ENCODE measurements at places on chromosomes 13 and 19.

DNA sequence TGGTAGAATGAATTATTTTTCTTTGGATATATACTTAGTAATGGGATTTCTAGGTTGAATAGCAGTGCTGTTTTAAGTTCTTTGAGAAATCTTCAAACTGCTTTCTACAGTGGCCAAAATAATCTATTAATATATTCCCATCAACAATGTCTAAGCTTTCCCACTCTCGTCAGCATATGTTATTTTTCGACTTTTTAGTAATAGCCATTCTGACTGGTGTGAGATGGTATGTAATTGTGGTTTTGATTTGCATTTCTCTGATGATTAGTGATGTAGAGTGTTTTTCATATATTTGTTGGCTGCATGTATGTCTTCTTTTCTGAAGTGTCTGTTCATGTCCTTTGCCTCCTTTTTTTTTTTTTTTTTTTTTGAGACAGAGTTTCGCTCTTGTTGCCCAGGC is 90.2 kb upstream of the CSNK1A1L start:
- no peak overlapping the region for H3K27ac ChIP-seq
- H3K36me3 ChIP-seq, result no peaks in the 10 kb centered on the region
- H3K27me3 ChIP-seq, result no peaks in the 10 kb centered on the region
- no peaks in the 10 kb centered on the region for H3K4me1 ChIP-seq

GRCh38 chr19:5557691-5558090 is 10.1 kb downstream of the TINCR start:
- H3K36me3 ChIP-seq, result peaks cover 6% of the 10 kb centered on the region
- no peak for ATAC-seq
- peaks cover 58% of the 10 kb centered on the region for H3K27me3 ChIP-seq
- no peaks in the 10 kb centered on the region for H3K4me1 ChIP-seq
- no peak overlapping the region for H3K4me3 ChIP-seq
- no peak overlapping the region for H3K27ac ChIP-seq

- peaks cover 10% of the 10 kb centered on the region for H3K4me1 ChIP-seq
- H3K4me3 ChIP-seq, result peak overlapping the region; percentile 90
- no peaks in the 10 kb centered on the region for H3K27me3 ChIP-seq
- peak; percentile 97 for ATAC-seq
- H3K36me3 ChIP-seq, result no peaks in the 10 kb centered on the region
Measured at GRCh38 chr19:34134190-34135053, 37.9 kb upstream of the LSM14A start.

DNA sequence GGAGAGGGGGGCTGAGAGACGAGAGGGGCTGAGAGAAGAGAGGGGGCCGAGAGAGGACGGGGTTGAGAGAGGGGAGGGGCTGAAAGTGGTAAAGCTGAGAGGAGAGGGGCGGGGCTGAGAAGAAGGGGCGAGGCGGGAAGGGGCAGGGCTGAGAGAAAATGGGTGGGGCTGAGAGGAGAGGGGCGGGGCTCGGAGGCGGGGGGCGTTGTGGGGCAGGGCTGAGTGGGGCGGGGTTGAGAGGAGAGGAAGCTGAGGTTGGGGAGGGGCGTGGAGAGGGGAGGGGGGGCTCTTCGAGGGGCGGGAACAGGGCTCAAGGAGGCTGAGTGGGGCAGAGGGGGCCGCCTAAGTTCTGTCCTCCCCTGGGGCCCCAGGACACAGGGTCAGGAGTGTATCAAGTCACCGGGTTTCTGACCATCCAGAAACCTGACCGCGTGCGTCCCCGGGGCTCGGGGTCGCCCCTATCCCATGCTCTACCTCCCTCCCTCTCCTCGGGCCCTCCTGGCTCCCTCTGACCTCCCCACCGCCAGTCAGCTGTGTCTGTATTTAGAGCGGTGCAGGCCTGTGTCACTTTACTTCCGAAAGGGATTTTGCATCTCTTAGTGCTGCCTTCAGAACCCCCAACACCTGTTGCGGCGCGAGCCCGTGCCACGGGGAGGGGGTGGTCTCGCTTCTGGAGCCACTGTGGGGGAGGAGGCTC is 38.6 kb upstream of the SEMA6B start:
- no peaks in the 10 kb centered on the region for H3K36me3 ChIP-seq
- peak; percentile 48 for ATAC-seq
- H3K4me1 ChIP-seq, result peaks cover 8% of the 10 kb centered on the region
- H3K4me3 ChIP-seq, result peak overlapping the region; percentile 19
- no peak overlapping the region for H3K27ac ChIP-seq
- peaks cover 33% of the 10 kb centered on the region for H3K27me3 ChIP-seq

DNA sequence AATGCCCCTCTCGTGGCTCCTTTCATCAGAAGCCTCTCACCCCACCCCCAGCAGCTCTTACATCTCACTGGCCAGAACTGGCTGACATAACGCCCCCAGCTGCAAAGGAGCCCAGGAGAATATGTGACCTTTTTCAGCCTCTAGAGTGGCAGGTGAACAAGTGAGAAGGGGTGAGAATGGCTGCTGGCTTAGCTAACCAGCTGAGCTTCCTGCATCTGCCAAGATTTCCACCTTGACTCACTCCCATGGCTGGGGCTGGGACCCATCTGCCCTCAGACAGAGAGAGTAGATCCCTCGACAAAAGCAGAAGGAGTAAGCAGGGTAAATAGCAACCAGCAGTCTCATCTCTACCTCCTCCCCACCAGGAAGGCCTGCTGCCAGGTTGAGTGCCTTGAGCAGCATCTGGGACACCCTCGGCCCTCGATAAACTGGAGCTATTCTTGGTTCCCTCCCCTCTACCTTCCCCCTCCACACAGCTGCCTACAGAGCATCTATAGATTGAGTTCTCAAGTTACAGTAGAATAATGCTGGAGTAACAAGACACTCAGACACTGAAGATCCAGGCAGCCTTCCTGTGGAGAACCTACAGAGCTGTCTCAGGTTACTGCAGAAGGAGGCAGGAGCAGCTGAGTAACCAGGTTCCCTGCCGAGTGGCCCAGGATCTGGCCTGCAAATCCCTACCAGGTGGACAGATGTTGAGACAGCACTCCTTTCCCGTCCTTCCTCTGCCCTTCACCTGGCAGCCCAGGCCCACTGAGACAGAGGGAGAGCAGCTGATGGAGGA is 15.5 kb downstream of the KASH5 start:
- H3K4me1 ChIP-seq, result peaks cover 40% of the 10 kb centered on the region
- H3K4me3 ChIP-seq, result no peak overlapping the region
- peak overlapping the region; percentile 85 for H3K27ac ChIP-seq
- no peaks in the 10 kb centered on the region for H3K27me3 ChIP-seq

DNA sequence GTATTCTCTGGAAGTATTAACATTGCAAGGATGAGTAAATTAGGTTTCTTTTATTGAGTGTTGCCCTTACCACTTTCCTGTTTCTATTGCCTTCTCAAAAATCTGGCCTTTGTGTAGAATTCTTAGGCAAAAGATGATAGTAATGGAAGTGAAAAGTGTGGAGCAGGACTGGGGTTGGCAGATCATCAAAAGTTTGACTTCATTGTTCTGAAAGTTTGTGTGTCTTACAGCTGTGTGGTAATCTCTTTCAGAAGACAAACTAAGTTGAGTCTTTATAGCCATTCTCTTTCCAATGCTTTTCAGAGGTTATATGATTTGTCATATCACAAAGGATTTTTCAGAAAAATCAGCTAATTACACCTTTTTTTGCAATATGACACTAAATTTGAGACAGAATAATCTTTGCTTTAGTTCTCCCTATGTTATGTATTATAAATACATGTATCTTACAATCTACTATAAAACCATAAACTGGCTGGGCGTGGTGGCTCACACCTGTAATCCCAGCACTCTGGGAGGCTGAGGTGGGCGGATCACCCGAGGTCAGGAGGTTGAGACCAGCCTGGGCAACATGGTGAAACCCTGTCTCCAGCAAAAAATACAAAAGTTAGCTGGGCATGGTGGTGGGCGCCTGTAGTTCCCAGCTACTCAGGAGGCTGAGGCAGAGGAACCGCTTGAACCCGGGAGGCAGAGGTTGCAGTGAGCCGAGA is 8.7 kb upstream of the KCNRG start:
- H3K36me3 ChIP-seq, result peaks cover 45% of the 10 kb centered on the region
- H3K27ac ChIP-seq, result peak overlapping the region; percentile 66
- no peak for ATAC-seq
- peaks cover 29% of the 10 kb centered on the region for H3K4me1 ChIP-seq

- no peak for ATAC-seq
- H3K27ac ChIP-seq, result no peak overlapping the region
- H3K27me3 ChIP-seq, result peaks cover 7% of the 10 kb centered on the region
Measured at GRCh38 chr19:14758816-14759215, 19.5 kb downstream of the ADGRE2 start.

- no peaks in the 10 kb centered on the region for H3K4me1 ChIP-seq
- H3K27me3 ChIP-seq, result no peaks in the 10 kb centered on the region
- ATAC-seq, result no peak
- no peak overlapping the region for H3K27ac ChIP-seq
- H3K4me3 ChIP-seq, result no peak overlapping the region
Measured at GRCh38 chr13:103134271-103134670, 68.1 kb upstream of the SLC10A2 start.

GRCh38 chr19:10284065-10284959 is 2.4 kb upstream of the ICAM4 start:
- no peak for ATAC-seq
- H3K4me1 ChIP-seq, result peaks cover 54% of the 10 kb centered on the region
- no peak overlapping the region for H3K27ac ChIP-seq
- peaks cover 18% of the 10 kb centered on the region for H3K27me3 ChIP-seq
- peaks cover 46% of the 10 kb centered on the region for H3K36me3 ChIP-seq
- no peak overlapping the region for H3K4me3 ChIP-seq

DNA sequence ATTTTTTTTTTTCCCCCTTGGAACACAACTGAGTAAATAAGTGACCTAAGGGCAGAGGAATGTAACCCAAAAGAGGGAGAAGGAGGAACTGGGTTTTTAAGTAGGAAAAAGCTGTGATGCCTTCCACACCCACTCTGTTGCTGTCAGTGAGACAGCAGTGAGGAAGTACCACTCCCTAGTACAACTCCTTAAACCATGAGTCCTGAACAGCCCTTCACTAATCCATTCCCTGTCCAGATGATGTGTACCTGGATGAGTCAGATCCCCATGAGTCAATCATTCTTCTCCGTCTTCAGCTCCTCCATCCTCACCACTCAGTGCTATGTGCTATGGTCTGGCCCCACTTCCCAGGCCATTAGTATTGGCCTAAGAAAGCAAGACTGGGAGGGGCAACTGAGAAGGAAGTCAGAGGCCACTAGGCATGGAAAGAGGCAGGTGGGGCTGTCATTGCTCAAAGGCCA is 12.9 kb upstream of the CXCL17 start:
- H3K27me3 ChIP-seq, result no peaks in the 10 kb centered on the region
- peaks cover 20% of the 10 kb centered on the region for H3K4me1 ChIP-seq
- H3K27ac ChIP-seq, result no peak overlapping the region
- no peak for ATAC-seq
- no peak overlapping the region for H3K4me3 ChIP-seq

DNA sequence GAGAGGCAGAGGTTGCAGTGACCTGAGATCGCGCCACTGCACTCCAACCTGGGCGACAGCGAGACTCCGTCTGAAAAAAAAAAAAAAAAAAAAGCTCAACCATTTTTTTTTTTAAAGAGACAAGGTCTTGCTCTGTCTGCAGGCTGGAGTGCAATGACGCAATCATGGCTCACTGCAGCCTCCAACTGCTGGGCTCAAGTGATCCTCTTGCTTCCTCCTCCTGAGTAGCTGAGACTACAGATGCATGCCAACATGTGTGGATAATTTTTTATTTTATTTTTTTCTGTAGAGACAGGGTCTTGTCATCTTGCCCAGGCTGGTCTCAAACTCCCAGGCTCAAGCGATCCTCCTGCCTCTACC is 10.3 kb downstream of the EHD2 start:
- H3K4me1 ChIP-seq, result no peaks in the 10 kb centered on the region
- H3K36me3 ChIP-seq, result no peaks in the 10 kb centered on the region
- ATAC-seq, result no peak

DNA sequence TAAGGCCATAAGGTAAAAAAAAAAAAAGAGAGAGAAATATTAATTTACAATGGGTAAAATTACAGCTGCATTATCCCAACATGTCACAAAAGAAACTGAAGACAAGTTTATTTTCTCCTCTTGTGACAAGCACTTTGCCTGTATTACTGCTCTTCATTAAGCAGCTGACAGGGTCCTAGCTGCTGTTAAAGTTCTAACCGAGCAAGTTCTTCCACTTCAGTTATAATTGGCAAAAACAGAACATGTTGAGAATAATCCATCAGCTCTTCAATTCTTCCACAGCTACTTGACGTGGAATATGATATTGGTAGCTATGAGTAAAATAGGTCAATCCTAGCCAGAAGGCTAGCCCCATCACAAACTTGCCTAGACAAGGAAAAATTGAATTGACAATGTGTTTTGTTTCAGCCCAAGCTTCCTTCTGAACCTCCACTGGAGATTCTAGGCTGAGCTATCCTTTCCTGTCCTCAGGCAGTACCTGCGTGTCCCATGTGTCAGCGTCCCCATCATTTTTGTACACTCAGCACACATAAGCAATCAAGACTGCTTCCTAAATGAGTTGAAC is 32.2 kb upstream of the DOCK9 start:
- no peak overlapping the region for H3K4me3 ChIP-seq
- peaks cover 5% of the 10 kb centered on the region for H3K36me3 ChIP-seq
- peaks cover 7% of the 10 kb centered on the region for H3K4me1 ChIP-seq
- no peak overlapping the region for H3K27ac ChIP-seq
- no peak for ATAC-seq

GRCh38 chr13:75876142-75877050 is 240.3 kb downstream of the LMO7 start:
- H3K4me3 ChIP-seq, result no peak overlapping the region
- H3K36me3 ChIP-seq, result no peaks in the 10 kb centered on the region
- peaks cover 20% of the 10 kb centered on the region for H3K27me3 ChIP-seq
- no peak overlapping the region for H3K27ac ChIP-seq
- ATAC-seq, result peak; percentile 82

- no peaks in the 10 kb centered on the region for H3K4me1 ChIP-seq
- ATAC-seq, result peak; percentile 45
- H3K27me3 ChIP-seq, result peaks cover 49% of the 10 kb centered on the region
- no peak within 1 kb of the TSS for H3K27ac ChIP-seq
Measured at GRCh38 chr13:26051657-26052311, at the start of gene SHISA2. Gene SHISA2 (minus strand): TSS chr13:26052016. CDS start chr13:26050975, 1,041 bp downstream.

DNA sequence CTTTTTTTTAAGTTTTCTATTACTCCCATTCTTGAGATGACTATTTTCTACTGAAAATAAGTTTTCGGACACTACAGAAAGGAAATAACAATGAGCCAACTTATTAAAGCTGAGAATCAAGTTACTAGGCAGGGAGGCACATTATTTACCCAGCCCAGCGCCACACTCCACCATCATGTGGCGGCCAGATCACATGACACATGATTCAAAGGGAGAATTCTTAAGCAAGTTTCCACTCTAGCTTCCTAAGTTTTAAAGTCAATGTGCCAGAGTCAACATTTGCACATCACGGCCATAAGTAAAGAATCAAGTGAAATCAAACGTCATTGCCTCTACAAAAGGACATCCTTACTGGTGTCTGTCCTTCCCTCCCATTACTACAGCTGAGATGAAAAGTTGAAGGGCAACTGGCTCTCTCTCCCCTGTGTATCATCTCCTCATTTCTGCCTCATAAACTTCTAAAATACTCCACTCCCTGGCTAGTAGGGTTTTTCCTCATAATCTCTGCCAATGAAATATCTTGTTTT is 81.7 kb downstream of the KLF12 start:
- no peak for ATAC-seq
- no peak overlapping the region for H3K4me3 ChIP-seq
- peaks cover 18% of the 10 kb centered on the region for H3K36me3 ChIP-seq
- H3K27ac ChIP-seq, result no peak overlapping the region

DNA sequence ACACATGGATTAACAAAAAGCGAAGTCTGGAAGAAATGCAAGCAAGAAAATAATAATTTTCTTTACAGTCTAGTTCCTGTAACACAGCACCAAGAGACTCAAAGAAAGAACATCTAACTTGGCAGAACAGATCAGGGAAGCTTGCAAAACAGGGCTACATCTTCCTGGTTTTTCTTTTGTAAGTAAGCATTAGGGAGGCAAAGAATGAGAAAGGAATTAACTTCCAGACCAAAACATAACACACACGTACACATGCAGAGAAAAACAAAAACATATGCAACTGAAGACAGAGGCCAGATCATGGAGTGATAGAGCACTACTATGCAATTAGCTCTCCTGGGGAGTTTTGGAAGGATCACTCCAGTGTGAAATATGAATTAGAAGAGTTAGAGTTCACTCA is 120.5 kb downstream of the DIAPH3 start:
- no peak overlapping the region for H3K4me3 ChIP-seq
- no peaks in the 10 kb centered on the region for H3K36me3 ChIP-seq
- H3K27ac ChIP-seq, result no peak overlapping the region

Measured in stimulated activated memory B cell treated with anti-CD40 and anti-IgM and Interleukin-4, amounts not matched to agents 10 μg/mL and 1 μg/mL and 100 μg/mL, for 72 hours (primary cell).